ENCODE measurements at places on chromosomes 4 and X.

DNA sequence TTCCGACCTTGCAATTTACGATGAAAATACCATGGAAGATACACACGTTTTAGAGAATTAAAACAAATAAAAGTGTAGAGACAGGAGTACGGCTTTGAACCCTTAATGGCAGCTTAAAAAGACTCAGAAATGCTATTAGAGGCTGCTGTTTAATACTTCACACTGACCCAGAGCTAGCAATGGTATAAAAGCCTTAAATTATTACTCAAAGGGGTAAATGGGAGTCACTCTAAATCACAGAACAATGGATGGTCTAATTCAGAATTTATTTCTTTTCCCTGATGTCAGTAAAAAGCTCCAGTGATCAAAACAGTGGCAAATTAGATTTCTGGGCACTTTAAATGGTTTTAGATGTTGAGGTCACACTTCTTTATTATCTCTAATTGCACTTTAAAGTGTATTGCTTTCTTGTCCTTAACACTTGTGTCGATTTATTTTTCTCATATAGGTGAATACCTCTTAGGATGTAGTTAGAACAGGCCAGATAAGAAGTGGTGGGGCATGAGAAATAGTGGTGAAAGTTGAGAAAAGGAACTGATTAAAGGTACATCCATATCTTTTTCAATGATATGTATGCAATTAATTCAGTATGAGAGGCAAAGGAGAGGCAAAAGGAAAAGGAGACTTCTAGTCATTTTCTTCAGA is 252.4 kb upstream of the ANKRD50 start:
- DNase-seq = no peak

DNA sequence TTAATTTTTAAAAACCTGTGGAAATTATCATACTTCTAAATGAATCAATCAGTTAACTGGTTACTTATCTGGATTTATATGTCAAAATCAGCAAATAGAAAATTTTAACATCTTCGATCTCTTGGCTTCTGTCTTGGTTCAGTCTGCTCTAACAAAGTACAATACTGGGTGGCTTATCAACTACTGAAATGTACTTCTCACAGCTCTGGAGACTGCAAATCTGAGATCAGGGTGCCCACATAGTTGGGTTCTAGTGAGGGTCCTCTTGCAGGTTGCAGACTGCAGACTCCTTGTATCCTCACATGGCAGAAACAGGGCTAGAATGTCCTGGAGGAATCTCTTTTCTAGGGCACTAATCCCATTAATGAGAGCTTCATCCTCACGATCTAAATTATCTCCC is 1851.6 kb upstream of the TENM3 start:
- DNase-seq = no peak

GRCh38 chrX:76454456-76454927 is 27.0 kb downstream of the MAGEE1 start:
- DNase-seq = peak; percentile 0

DNA sequence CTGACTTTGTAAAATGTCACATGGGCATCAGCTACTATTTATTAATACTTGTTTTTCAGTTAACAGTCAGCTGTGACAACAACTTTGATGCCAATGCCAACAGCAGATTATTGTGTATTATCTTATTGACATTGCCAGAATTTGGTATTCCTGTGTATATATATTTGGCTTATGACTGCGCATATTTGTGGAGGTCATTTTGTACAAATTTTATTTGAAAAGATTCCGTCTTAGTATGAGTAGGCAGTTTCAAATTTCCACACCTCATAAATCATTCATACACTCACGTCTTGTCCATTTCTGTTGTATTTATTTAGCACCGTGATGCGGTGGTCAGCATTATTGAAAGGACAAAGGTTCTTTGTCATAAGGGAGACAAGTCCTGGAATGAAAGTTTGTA is 558.2 kb upstream of the NDST4 start:
- DNase-seq = no peak

GRCh38 chrX:142503967-142504643 is 299.0 kb upstream of the MAGEC2 start:
- DNase-seq = no peak

- DNase-seq = no peak
These were observed 227.7 kb downstream of the LDB2 start for GRCh38 chr4:16670727-16671126.

- no peak for DNase-seq
These were observed 72.8 kb downstream of the SEL1L3 start for GRCh38 chr4:25790024-25790423.

DNA sequence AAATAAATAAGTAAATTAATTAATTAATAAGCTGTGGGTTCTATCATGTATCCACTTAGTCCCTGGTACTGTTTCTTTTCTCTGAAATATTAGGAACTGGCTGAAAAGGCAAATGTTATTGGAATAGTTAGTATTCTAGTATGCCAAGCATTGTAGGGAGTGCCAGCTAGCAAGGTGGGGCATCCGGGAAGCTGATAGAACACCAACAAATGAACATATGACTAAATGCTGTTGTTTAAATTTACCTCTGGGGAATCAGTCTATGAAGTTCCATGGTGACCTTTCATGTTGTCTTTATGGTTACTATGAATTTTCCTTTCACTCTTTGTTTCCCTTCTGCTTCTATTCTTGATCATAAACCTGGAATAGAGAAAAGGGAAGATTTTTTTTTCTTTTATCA is 32.7 kb downstream of the NUDT6 start:
- no peak for DNase-seq

DNA sequence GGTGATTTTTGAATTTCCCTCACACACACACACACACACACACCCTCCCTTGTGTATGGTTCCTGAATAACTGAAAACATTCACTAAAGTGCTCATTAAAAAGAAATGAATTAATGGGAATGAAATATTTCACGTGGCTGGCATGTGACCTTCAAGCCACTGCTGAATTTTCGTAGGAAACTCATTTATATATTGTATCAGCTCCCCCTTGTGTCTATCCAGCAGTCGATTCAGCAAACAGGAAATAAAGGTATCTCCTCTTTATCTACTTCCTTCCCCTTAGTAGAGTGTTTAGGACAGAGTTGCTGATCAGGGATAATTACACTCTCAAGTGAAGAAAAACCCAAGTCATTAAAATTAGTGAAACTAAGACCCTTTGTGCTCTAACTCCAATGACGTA is 912.6 kb upstream of the LCORL start:
- peak; percentile 3 for DNase-seq

- DNase-seq = no peak
These were observed 6.7 kb downstream of the MSANTD1 start for GRCh38 chr4:3255611-3256186.

- DNase-seq = no peak
These were observed 1381.4 kb upstream of the IGFBP7 start for GRCh38 chr4:58491620-58492019.

DNA sequence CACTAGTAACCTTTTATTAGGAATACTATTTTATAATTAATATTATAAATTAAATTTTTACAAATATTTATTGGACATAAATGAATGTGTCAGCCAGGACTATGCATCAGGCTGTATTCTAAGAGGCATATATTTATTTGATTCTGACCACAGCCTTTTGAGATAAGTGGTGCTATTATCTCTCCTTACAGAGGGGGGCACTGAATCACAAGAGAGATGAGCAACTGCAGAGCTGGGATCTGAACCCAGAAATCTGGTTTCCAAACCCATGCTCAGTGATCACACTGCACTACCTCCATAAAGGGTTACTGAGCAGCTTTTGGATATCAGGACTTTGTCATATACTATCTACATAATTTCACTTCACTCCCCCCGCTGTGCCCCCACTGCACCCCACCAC is 322.0 kb downstream of the TMA16 start:
- DNase-seq = no peak

DNA sequence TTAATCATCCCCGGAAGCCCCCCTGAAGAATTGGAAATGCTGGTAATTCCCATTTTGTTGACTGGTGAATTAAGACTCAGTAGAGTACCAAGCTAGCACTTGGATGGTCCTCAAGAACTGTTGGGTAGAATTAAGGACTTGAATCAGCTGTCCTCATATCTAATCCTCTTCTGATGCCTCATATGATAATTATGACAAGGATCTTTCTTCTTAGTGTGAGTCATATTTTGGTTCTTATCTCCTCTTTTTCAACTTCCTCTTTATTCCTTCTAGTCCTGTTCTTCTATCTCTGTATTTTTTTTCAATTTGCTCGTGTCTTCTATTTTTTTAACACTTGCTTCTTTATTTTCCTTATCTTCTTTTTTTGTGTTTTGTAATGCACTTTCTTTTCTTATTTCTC is 206.3 kb upstream of the ANXA3 start:
- no peak for DNase-seq

DNA sequence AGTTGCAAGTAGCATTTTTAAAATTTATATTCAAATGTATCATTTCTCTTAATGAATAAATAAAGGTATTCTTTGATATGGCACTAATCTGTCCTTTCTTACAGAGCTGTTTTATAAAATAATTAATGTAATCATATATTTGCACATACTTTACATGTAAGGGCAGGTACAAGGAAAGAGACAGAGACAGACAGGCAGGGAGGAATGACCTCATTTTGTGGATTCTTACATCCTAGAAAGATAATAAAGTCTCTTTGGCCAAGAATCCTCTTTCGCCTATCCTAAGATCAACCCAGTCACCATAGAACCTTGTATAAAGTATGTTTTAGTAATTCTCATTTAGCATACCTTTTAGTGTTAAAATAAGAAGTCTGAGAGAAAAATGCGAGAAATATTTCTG is 98.5 kb upstream of the CTSO start:
- DNase-seq = no peak

GRCh38 chrX:85516131-85516530 is 136.7 kb upstream of the POF1B start:
- DNase-seq = no peak

GRCh38 chrX:4173743-4174142 is 460.3 kb upstream of the PRKX start:
- no peak for DNase-seq

GRCh38 chrX:120697053-120697452 is 67.2 kb upstream of the C1GALT1C1 start:
- DNase-seq = no peak

GRCh38 chr4:182265881-182266280 is 22.7 kb downstream of the TENM3 start:
- no peak for DNase-seq

- peak; percentile 70 for DNase-seq
These were observed 98.8 kb downstream of the ANXA3 start for GRCh38 chr4:78650106-78651024.

- DNase-seq = no peak
These were observed 48.1 kb downstream of the RHOXF2B start for GRCh38 chrX:120029354-120029753.

- DNase-seq = no peak
These were observed 30.4 kb upstream of the EMCN start for GRCh38 chr4:100548200-100548560.

- no peak for DNase-seq
These were observed 8.5 kb downstream of the UNC5C start for GRCh38 chr4:95540227-95540626.

DNA sequence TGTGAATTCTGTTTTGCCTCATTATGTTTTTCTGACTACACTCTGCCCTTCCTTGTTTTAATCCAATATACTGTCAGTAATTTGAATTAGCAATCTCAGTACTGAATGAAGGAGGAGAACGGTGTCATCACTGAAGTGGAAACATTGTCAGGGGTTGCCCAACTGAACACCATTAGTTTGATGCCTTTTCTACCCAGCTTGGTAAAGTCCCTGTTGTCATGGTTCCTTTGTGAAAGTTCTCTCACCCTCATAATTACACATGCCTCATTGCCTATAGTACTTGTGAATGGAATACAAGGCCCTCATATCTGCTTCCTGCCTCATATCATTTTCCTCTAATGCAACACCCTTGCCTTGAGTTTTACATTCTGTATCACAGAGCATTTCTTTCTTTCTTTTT is 76.9 kb downstream of the RRAGB start:
- no peak for DNase-seq

GRCh38 chrX:17417372-17417771 is 42.4 kb downstream of the NHS start:
- DNase-seq = peak; percentile 59

DNA sequence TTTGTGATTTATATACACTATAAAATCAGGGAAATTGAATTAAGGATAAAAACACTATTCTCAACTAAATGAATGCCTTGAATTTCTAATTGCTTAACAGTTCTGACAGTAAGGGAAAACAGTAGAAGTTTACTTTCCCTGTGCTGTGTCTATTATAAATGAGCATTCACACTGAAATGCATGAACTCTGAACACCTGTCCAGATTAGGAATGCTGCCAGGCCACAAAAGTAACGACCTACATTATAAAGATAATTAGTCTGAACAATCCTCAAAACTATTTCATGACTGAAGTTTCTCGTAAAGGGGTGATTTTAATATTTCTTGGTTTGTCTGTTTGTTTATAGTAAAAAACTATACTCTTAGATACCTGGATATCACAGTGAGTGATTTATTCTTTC is 2.0 kb downstream of the NDST3 start:
- DNase-seq = no peak

GRCh38 chr4:112752061-112752460 is 115.1 kb downstream of the LARP7 start:
- DNase-seq = no peak

DNA sequence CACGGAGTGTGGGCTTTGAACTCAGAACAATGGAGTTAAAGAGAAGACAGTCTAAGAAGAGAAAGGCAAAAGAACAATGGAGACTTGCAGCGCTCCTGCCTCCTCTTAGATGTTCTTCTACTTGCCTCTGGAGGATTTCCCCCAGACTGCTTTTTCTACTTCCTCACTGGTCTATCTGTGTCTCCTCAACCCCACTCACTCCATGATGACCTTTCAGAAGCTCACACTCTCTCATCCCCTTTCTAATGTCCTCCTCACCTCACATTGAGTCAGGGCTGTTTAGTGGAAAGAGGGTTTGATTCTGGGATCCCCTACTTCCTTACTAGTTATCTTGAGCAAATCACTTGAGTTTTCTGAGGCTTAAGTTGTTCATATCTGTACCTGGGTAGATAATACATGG is 12.2 kb upstream of the HERC6 start:
- no peak for DNase-seq

GRCh38 chrX:40912576-40912975 is 172.7 kb upstream of the USP9X start:
- peak; percentile 82 for DNase-seq

- peak; percentile 76 for DNase-seq
These were observed 130.3 kb downstream of the DHRSX start for GRCh38 chrX:2370456-2370855.

DNA sequence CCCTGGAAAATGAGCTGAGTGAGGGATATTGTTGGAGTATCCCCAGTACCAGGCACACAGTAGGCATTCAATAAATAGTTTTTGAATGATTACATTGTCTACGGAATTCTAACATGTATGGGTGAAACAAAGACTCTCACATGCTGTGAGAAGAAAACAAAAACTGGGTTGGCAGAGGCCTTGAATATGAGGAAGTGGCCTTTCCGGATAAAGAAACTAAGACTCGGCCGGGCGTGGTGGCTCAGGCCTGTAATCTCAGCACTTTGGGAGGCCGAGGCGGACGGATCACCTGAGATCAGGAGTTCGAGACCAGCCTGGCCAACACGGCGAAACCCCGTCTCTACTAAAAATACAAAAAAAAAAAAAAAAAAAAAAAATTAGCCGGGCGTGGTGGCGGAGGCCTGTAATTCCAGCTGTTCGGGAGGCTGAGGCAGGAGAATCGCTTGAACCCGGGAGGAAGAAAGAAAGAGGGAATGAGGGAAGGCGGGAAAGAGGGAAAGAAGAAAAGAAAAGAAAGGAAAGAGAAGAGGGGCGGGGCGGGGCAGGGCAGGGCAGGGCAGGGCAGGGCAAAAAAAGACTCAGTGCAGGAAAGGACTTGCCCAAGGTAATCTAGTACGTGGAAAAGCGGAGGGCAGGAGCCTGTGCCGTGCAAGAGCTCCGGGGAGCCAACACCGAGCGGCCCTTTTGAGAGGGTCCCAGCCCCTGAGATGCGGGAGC is 689 bp upstream of the TMA16 start:
- DNase-seq = no peak
